ENCODE measurements at places on chromosomes 5 and 9.

- no peak for DNase-seq
These were observed 319.4 kb downstream of the RAB3C start for GRCh38 chr5:58902305-58902704.

DNA sequence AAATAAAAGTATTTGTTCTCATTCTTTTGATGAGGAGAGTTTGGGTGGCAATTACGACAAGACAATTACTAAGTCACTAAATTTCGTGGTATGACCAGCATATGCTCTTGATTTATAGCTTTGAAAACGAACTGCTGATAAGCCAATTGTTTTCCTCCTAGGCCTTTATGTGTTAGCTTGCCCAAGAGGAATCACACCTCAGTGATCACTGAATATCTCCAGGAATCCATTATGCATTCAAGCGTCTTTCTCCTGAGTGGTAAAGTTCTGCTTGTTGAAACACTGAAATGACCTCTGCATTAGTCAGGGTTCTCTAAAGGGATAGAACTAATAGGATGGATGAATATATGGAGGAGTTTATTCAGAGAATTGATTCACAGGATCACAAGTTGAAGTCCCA is 677.7 kb upstream of the MEF2C start:
- no peak for DNase-seq

DNA sequence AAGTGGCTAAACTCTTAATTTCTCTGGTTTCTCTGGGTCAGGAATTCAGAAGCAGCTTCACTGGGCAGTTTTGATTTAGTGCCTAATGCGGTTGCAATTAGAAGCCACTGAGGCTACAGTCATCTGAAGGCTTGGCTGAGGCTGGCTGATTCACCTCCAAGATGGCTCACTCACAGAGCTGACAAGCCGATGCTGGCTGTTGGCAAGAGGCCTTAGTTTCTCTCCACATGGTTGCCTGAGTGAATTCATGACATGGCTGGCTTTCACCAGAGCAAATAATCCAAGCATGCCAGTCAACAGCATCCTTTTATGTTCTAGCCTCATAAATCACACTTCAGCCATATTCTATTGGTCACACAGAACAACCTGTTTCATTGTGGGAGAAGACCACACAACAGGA is 2.8 kb upstream of the CDK7 start:
- DNase-seq, result no peak

DNA sequence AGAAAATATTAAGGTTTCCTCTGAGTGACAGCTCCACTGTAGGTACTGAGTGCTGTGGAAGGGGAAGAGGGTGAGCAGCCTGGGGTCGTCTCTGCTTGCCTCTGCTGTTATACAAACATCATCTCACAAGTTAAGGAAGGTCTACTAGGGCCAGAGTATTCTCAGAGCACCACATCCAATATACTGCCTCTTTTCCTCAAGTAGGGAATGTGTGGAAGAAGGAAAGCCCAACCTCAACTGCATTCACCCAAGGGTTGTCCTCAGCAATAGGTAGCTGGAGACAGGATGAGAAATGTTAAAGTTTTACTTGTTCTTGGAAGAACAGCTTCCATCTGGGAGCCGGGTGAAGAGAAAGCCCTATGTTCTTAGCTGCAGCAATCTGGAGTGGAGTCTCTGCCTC is 1062.3 kb upstream of the CDH10 start:
- DNase-seq, result no peak

DNA sequence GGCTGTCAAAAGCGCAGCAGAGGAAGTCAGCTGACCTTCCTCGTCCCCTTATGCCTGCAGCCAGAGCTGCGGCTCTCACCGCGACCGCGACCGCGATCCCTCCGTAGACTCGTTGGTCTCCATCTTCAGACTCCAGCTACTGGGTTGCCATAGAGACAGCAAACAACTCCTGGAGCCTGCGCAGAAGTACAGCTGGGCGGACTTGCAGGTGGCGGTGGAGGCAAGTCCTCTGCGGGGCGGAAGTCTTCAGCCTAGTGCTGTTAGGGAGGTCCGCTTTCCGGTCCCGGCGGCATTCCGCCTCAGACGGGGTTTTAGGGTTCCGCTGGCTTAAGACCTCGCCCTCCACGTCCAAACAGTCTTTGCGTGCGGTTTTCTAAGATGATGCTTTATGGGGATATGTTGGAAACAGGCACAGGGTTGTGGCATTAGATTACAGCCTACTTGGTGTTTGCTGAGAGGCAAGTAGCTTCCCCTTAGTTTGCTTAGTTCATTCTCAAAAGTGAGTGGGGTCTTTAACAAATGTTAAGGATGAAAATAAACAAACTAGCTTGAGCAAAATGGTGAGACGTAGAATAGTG is at the start of gene SPAG8:
TSS of gene SPAG8 (minus strand) at position 238 of the 578 bp plus-strand sequence. CDS start at position 123, 115 bp downstream.
- peak; percentile 89 for DNase-seq

GRCh38 chr5:132510076-132510475 is 19.5 kb upstream of the IRF1 start:
- DNase-seq, result no peak

DNA sequence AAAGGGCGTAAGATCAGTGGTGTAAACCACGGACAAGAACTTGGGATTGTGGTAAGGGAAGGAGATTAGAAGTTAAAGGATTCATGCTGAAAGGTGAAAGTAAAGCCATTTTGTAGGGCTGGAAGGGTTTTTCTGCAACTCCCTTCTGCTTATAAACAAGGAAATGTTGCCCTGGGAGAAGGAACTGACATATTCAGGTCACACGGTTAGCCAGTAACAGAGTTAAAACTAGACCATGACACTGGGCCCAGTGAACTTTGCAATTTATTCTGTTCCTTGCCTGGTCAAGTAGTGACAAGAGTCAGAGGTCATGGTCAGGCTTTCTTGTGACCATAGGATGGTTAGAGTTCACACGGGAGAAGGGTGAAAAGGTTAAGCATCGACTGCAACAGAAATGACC is 323.3 kb downstream of the DMRT2 start:
- DNase-seq, result no peak

GRCh38 chr5:145587710-145588109 is 247.4 kb downstream of the PRELID2 start:
- DNase-seq, result no peak

DNA sequence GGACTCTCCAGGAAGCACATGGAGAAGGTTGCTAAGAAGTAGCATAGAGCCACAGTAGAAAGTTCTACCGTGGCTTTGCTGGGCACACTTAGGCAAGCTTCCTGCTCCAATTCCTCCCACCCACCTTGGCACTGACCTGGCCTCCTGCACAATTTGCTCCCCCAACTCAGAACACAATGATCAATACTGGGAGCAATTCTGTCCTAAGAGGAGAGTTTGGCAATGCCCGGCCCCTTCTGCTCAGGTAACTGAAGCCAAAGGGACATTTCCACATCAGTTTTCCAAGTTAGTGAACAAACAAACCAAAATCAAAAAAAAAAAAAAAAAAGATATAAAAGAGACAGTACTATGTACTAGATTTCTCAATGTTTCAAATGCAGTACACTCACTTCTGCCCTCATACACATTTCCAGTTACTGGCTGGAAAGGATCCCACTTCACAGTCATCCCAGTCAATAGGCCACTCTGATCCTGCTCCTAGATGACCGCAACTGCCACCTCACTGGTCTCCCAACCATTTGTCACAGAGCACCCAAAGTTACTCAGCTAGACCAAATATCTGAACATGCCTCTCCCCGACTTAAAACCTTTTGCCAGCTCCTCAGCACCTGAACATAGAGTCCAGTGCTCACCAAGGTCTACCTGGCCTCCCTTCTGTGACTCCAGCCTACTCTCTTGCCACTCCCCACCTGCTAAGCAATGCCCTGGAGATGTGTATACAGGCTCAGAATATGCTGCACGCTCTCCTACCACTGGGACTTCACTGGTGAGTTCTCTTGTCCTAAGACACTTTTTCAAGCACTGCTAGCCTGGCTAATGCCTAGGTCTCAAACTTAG is 21.3 kb downstream of the ABCA1 start:
- no peak for DNase-seq

GRCh38 chr9:12702160-12702758 is 9.1 kb downstream of the TYRP1 start:
- no peak for DNase-seq

DNA sequence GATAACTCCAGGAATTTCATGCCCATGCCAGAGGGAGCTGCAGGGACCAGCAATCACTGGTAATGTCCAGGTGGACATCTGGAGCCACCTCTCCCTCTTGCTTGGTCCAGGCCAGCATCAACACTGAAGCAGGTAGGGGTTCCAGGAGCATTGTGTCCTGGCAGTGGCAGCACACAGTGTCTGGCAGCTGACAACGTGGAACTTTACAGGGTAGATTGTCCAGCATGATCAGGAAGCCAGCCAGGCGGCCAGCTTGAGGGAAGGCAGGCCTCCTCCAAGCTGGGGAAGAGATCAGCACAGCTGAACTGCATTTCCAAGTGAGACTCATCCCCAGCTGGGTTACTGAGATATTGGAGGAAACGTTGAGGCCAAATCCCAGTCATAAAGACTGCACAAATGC is 82.6 kb upstream of the RASGRF2 start:
- no peak for DNase-seq

DNA sequence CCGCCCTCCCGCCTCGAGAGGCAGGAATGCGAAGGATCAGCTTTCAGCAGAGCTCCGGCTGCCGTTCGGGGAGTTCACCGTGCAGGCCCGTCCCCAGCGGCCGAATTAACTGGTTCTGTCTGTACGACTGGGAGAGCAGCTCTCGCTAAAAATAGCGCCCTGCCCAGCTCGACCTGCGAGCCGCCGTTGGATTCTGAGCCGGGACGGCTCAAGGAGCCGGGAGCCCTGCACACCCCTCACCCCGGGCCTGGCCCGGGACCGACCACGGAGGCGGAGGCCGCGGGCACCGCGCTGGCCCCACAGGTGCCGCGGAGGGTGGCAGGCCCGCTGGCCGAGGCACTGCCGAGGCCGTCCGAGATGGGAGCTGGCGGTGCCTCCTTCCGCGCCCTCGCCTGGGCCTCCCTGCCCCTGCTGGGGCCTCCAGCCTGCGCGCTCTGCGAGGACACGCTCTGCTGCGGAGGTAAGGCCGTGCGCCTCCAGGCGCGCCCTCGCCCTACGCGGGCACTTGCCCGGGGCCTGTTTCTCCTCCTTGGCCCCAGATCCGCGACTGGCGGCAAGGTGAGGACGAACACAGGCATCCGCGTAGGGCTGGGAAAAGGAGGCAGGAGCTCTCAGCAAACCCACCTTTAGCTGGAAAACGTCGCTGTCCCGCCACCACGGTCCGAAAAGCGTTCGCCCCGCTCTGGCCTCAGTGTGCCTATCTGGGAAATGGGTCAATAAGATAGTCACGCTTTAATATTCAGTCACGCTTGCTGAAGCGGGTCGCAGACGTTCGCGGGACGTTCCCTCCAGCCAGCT is 53.1 kb upstream of the DAB2IP start:
- no peak for DNase-seq

- DNase-seq, result no peak
These were observed 28.5 kb upstream of the PLPPR1 start for GRCh38 chr9:100999906-101000544.

GRCh38 chr9:109171926-109172325 is 4.9 kb upstream of the FRRS1L start:
- no peak for DNase-seq

DNA sequence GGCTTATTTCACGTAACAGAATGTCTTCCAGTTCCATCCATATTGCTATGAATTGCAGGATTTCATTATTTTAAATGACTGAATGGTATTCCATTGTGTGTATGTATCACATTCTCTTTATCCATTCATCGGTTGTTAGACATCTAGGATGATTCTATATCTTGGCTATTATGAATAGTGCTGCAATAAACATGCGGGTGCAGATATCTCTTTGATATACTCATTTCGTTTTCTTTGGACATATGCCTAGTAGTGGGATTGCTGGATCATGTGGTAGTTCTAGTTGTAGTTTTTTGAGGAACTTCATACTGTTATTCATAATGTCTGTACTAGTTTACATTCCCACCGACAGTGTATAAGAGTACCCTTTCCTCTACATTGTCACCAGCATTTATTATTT is 460.5 kb downstream of the MAN2A1 start:
- DNase-seq, result no peak

DNA sequence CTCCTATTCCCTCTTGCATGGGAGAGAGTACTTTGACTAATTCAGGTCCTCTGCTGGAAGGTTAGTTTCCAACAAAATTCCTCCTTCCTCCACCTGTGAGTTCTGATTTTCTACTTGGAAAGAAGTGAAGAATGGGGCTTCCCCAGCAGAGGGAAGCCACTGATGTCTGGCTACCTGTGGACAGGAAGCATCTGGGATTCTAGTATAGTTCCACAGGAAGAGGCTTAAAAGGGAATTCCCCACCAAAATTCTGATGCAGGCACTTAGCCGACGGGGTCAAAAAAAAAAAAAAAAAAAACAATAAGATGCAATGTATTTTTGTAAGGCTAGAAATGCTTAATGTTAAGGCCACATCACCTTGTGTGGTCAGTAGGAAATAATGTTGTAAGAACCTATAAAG is 33.4 kb downstream of the PCDHGC5 start:
- no peak for DNase-seq

DNA sequence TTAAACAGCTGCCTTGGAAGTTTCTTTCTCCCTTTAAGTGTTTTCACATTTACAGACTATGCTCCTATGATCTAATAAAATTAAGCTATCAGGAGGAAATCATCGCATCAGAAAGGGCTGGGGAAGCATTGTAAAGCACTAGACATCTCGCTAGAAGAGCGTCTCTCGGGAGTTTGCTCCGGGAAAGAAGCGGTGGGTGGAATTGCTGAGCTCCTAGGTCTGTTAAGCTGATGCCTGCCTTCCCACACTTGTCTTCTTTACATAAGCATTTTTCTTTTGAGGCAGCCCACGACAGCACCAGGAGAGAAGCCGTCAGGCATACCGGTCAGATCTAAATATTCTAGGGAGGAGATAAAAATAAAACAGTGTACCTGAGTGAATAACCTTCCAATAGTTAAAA is 541.7 kb upstream of the TUSC1 start:
- no peak for DNase-seq

DNA sequence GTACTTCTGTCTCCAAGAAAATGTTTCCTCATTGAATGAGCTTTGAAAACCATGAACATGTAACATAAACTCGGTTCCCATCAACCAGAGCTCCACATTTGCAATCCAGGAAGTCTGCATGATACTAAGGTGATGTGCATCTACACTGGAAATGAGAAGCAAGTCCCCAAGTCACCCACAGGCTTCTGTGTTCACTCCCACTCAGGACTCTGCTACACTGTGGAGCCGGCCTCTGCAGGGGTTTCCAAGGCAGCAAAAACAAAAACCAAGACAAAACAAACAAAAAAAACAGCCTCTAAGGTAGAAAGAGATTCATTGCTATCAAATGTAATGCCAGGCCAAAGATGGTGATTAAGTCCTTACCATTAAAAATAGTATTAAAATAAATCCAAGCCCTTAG is 593.7 kb downstream of the IRX1 start:
- no peak for DNase-seq

GRCh38 chr5:140996060-140996459 is 29.8 kb downstream of the PCDHAC2 start:
- no peak for DNase-seq

GRCh38 chr9:123471843-123472570 is 116.0 kb downstream of the CRB2 start:
- DNase-seq, result no peak

- no peak for DNase-seq
These were observed 12.6 kb upstream of the C5orf58 start for GRCh38 chr5:170220191-170220590.

DNA sequence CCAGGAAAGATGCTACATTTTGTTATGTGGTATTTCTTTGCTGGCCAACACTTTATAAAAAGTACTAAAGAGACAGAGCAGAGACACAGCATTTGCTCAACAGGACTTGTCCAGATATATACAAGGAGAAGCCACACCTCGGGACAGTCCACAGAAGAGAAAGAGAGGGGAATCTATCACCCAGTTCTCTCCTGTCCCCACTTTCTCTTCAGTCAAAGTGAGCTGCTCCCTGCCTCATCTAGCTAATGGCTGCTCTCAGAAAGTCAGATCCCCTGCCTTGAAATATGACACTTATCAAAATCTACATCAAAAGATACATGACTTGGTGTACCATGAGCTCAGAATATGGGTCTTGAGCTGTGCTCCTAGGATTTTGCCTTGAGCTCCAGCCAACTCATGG is 86.7 kb upstream of the SPDL1 start:
- DNase-seq, result no peak
